ENCODE measurements at places on chromosomes 6 and 20.

DNA sequence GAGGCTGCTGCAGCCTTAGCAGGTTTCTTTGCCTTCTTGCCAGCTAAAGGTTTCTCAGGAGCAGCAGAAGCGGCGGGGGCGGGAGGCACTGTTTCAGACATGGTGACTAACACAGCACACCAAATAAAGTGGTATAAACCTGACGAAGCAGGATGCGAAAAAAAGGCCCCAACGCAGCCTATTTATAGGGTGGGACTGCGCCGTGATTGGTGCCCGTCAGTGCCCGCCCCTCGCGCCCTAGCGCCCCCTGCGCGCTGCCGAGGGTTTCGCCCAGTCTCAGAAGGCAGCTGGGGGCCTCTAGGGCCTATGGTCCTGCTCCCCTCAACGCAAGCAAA lies 55.0 kb downstream of the TRIM38 start:
- DNase-seq: peak; percentile 80

- no peak for DNase-seq
Measured at GRCh38 chr6:11835065-11835464, 56.5 kb upstream of the ADTRP start.

GRCh38 chr6:52972989-52973388 lies 22.1 kb downstream of the GSTA4 start:
- no peak for DNase-seq

DNA sequence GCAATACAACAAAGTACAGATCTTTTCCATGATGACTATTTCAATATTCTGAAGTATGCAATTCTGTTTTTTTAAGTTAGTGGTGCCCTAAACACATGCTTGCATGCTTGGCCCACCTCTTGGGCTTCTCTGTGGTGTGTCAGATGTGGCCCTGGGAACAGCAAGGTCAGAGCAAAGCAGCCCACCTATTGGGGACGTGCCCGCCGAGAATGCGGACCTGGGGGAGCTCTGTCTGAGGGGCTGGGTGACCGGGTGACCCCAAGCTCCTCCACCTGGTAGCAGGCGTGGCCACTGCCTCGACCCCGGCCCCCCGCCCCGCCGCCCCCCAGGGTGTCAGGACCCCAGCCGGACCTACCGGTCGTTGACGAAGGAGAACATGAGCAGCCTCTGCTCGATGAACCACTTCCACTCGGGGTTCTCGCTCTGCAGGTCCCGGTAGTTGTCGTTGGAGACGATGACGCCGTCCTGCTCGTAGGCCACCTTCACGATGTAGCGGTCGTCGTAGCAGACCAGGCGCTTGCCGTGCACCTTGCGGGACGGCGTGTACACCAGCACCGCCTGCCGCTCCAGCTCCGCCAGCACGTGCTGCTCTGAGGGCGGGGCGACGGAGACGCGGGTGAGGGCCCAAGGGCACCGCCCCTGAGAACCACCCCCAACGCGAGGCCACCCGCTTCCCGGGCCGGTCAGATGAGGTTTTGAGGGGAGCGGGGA lies 28.3 kb downstream of the ZC3H12D start:
- DNase-seq: no peak

GRCh38 chr6:167842457-167842856 lies 15.7 kb downstream of the AFDN start:
- no peak for DNase-seq

DNA sequence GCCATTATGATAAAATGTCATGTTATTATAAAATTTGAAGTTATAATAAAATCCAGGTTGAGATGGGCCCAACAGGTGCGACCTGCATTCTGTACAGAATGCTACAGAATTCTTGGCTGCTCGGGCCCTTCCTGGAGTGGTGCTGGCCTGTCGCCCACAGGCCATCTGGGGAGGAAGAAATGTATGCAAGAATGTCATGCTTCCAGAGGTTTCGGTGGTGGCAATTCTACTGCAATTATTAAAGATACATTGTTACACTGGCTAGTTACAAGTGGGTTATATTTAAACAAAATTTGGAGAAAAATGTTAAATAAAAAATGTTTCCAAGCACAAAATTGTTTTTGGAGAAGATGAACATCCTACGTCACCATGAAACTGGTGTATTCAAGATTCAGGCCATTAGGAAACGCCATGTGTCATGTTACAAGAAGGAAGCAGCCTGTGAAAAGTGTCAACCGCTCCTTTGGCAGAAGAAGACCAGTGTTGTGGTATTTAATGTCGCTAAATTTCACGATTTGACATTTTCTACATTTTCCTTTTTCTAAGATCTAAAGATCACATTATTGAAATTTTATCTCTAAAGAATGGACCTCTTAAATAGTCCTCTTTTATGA lies 7.1 kb downstream of the RAMACL start:
- DNase-seq: no peak
